H9 (cell line): ENCODE measurements at places on chromosomes 4 and X. TPM values are rescaled to one million over a fixed set of nuclear protein-coding genes. Genes with fewer than 3 reads are reported as not detected.

The ALG13 gene
- 91.9 and 94.8 TPM in 2 replicates for total RNA-seq

The CT45A1 gene
- total RNA-seq, result not detected in 2 replicates

The STPG2 gene
- 0.11 and 0.20 TPM in 2 replicates for total RNA-seq

- no peak for DNase-seq
Measured at GRCh38 chrX:19906293-19906692, 18.9 kb upstream of the SH3KBP1 start.

GRCh38 chrX:120358737-120359456, 3.0 kb upstream of the ATP1B4 start:
- no peak for DNase-seq

GRCh38 chr4:123319639-123320038, 77.0 kb upstream of the SPRY1 start:
- no peak for DNase-seq

DNA sequence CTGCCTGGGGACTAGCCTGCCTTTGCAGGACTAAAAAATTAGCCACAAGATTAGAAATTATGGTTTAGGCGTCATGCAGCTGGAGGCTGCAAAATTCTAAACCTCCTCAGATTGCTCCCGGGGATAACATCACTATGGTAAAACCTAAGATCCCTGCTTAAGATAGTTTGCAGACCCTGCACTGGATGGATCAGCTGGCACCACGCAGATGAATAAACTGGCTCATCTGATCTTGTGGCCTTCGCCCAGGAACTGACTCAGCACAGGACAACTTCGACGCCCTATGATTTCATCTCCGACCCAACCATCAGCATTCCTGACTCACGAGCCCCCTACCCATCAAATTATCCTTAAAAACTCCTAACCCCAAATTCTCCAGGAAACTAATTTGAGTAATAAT, 482.4 kb downstream of the SPRY1 start:
- DNase-seq, result no peak

DNA sequence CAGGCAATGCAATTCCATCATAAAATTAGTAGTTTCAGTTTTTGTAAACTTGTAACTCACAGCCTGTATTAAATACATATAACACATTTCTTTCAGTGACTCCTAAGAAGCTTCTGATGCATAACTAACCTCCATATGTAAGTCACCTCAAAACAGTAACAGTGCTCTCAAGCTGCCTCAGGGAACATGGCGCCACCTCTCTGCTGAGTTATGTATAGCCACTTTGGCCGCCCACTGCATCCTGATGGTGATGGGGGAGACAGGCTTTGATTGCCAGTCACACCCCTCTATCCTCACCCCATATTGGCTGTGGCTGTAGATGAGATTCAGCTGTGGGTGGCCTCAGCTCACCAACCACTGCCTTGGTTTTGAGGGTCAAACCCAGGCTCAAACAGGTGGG, 54.3 kb downstream of the LRBA start:
- DNase-seq, result peak; percentile 69
